Hematopoietic multipotent progenitor cell treated with erythropoietin and hydrocortisone succinate and interleukin-3 and kit ligand, for 6 days (in vitro differentiated cells): ENCODE measurements at places on chromosomes 6 and 20.

DNA sequence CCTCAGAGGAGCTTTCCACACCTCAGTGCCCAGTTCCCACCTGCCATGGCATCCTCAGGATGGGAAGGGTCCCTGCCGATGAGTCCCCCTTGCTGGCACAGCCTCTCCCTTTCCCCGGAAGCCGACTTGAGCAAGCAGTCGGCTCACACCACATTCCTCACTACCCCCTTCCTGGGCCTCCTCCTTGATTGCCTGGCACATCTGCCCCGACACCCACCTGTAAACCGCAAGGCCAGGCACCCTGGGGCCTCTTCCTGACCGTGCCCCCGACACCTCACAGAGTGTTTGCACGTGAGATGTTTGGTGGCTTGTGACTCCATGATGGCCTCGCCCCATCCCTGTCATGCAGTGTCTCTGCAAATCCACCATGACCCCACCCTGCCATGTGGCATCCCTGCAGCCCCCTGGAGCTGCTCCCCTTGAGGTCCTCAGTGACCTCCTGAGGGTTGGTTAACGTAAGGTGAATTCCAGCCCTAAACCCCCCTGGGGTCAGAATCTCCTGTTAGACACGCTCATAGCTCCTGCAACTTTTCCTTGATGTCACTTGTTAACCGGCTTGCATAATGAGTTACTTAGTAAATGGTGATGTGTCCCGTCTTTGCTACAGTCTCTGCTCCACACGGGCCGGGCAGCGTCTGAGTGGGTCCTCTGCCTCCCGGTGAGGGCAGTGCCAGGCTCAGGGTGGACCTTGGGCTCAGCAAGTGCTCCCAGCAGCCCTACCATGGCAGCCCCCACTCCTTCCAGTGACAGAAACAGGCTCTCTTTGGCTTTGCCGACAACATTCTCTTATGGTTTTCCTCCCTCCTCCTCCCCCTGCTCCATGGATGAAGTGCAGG, 115.9 kb upstream of the FRMD1 start:
- DNase-seq: no peak

GRCh38 chr6:169240591-169241390, 12.9 kb downstream of the THBS2 start:
- no peak for DNase-seq

- no peak for DNase-seq
Observed at GRCh38 chr20:10876558-10876957, 202.8 kb upstream of the JAG1 start.

DNA sequence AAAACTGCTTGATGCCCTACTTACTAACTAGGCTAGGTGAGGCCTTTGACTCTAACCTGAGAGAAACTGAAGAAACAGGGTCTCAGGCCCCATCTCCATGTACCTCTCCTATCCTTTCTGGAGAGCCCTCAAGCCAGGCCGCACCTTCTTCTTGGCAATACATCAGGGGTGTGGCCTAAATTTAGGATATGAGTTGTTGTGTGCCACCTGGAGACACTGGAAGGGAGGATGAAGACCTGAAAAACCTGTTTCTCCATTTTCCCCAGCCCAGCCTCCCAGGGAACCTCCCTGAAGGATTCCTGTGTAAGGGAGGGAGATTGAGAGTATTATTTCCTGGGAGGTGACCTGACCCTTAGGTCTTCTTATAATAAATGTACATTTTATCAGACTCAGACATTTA, 3.1 kb downstream of the LY6G6D start:
- no peak for DNase-seq

- DNase-seq: no peak
Observed at GRCh38 chr20:46286977-46287376, 21.3 kb downstream of the CDH22 start.

GRCh38 chr20:3051385-3052019, 5.7 kb downstream of the MRPS26 start:
- DNase-seq: no peak

GRCh38 chr6:51025082-51025777, 206.6 kb downstream of the TFAP2B start:
- DNase-seq: no peak

DNA sequence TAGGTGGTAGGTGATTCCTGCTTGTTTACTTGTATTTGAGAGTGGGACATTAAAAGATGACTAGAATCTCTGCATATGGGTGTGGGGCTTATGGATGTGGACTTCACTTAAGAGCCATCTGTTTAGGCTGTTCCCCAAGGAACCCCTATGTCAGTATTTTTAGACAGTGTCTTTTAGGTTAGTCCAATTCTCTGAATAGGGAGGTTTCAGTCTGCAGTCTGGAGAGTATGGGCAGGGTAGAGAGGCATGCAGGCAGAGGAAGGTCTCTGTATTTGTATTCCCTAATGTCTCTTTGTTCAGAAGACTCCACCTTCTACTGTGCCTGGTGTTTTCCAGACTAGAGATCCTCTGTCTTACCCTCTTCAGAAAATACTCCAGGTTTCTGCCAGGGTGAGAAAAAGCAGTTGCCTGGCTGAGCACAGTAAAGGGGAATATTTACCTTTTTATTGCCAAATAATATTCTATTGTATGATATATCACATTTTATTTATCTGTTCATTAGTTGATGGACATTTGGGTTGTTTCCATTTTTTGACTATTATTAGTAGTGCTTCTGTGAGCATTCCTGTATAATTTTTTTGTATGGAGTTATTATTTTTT, 19.1 kb downstream of the SLX4IP start:
- DNase-seq: no peak

GRCh38 chr6:81049425-81050042, 702.9 kb downstream of the TENT5A start:
- no peak for DNase-seq

- DNase-seq: no peak
Observed at GRCh38 chr6:26197636-26197932, 110.4 kb downstream of the HFE start.

- no peak for DNase-seq
Observed at GRCh38 chr6:5152460-5152859, 67.3 kb downstream of the PPP1R3G start.

DNA sequence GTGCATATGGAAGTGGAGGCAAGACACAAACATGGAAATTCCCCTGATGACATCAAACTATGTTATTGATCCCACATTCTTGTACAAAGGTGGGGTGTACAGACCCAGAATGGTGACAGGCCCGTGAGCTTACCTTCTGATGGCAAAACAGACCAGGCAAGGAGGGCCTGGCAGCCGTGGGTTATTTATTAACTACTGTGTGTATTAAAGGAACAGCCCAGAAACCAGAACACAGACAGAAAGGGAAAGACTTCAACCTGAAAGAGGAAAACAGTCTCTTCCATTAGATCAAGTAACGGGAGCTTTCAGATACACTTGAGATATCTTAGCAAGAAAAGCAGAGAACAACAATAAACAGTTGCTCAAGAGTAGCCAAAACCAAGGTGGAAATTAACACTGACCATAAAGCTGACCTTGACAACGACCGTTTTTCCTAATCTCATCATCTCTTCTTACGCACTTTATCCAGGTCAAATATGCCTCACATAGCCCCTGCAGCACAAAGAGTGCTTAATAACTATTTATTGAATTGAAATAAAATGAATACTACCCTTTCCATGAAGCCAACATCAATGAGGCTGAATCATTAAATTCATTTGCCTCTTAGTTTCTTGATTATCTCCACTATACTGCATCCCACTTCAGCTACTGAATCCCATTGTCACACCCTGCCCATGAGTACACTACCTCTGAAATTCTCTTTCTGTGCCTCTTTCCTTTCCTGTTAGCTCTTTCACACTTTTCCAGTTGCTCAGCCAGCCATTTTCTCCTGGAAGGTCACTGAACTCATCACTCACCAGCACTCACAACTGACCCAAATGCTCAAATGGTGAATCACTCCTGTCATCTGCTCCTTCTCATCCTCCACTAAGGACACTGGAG, 67.4 kb downstream of the MOXD1 start:
- no peak for DNase-seq

GRCh38 chr6:74248966-74249365, 553.0 kb downstream of the CD109 start:
- no peak for DNase-seq
